ENCODE measurements at places on chromosomes 5 and 9.

GRCh38 chr5:138725153-138725817 lies 27.9 kb upstream of the CTNNA1 start:
- peak; percentile 9 for DNase-seq

DNA sequence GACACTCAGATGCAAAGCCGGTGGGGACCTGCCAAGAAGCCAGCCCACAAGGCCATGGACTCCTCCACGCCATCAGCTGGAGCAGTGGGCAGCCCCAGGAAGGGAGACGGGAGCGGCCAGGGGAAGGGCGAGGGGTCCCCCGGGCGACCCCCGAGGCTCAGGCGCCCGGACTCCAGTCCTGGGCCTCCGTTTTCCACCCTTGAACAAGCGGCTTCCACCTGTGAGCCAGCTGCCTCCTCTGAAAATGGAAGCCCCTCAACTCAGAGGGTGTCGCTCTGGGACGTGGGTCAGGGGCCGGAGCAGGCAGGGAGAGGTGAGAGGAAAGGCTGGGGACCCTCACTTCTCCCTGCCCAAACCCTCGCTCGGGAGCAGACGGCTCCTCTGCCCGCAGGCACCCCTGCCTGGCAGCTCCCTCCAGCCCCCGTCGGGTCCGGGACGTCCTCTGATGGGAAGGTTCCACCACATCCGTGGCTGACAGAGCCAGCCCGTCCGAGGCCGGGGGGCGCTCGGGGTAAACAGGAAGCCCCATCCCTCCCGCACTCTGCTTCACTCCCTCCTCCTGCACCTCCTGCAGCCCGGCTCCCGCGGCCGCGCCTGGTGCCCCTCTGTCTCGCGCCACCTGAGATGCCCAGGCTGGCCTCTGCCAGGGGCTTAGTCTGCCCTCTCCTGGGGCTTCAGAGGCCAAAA lies 3.7 kb upstream of the EGFL7 start:
- DNase-seq: no peak

DNA sequence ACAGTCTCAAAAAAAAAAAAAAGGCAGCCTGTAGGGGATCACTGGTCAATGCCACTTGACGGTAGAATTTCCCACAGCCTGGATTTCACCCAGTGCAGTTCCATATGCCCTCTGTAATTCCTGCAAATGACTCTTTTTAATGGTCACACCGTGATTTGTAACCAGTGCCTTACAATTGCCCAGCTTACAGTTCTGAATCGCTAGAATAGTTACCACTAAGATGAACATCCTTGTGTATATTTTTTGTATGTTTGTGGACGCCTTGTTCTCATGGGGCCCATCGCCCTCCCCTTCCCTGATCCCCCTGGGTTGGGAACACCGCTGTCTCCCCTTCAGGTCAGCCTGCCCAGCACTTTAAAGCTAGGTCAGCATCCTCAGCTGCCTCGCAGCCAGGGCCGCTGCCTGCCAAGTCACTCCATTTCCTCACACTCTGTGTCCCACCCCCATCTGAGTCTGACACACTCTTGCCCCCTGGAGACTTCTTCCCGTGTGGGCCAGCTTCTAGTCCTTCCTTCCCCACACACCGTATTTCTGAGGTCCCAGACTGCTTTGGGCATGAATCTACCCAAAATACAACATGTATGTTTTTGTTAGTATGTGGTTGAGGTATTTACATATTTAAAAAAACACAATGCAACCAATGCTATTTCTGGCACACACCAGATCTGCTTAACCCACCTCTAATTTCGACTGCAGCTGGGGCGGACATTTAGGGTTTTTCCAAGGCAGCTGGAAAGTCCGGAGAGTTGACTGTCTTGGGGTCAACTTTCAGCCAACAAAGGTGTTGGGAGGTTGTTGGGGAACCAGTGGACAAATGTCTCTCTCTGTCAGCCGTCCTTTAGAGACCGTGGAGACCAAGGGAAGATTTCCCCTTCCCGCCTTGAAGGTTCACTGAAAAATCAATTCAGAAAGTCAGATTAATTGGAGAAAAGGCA lies 120.5 kb upstream of the NEK6 start:
- no peak for DNase-seq

DNA sequence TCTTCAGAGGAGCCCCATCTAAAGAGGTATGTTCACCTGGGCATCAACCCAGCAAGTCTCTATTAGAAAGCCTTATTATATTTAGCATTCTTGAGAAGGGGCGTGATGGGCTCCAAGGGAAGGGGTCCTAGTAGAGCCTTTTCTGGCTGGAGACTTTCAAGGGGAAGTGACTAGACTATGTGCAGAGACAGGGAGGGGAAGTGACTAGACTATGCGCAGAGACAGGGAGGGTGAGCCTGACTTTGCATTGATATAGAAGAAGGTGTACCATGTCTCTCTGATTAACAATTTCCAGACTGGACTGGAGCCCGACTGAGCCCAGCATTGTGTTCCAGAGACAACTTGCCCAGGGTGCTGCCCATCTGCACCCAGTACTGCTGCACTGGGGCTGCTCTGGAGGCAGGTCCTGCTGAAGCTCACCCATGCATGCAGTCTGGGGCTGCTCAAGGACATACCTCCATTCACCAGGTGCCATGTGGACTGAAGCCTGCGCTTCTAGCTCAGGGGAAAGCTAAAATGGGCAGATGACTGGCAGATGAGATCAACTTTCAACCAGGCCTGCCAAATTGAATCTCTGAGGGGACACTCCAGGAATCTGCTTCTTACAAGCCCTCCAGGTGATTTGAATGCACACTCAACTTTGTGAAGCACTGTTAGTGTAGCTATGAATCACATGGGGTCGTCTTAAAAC lies 83.0 kb upstream of the GNA14 start:
- DNase-seq: no peak

- DNase-seq: no peak
These were observed 10.4 kb downstream of the RFX3 start for GRCh38 chr9:3515405-3515804.

- no peak for DNase-seq
These were observed 35.7 kb downstream of the SLC6A3 start for GRCh38 chr5:1409381-1410110.

DNA sequence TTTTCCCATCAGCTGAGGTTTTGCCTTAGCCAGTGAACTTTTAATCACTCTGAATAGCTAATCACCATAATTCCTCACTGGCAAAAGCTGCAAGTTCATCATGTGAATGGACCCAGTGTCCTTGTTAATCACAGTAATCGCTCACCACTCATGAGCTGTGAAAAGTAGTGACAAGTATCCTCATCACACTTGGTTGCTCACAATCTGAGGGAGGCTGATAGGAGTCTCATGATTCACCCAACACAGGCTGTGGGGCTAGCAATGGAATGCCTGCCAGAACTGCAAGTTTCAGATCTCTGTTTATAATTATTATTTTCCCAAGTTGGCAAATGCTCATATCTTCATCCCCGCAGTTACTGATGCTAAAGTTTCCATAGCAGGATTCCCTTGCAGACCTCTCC lies 467.2 kb downstream of the KIF4B start:
- DNase-seq: no peak

- DNase-seq: peak; percentile 22
These were observed 141.2 kb downstream of the LURAP1L start for GRCh38 chr9:12916042-12916441.

GRCh38 chr9:116777116-116777515 lies 90.0 kb downstream of the TRIM32 start:
- DNase-seq: no peak

- no peak for DNase-seq
These were observed 173.1 kb upstream of the PAPPA start for GRCh38 chr9:115980502-115980901.

DNA sequence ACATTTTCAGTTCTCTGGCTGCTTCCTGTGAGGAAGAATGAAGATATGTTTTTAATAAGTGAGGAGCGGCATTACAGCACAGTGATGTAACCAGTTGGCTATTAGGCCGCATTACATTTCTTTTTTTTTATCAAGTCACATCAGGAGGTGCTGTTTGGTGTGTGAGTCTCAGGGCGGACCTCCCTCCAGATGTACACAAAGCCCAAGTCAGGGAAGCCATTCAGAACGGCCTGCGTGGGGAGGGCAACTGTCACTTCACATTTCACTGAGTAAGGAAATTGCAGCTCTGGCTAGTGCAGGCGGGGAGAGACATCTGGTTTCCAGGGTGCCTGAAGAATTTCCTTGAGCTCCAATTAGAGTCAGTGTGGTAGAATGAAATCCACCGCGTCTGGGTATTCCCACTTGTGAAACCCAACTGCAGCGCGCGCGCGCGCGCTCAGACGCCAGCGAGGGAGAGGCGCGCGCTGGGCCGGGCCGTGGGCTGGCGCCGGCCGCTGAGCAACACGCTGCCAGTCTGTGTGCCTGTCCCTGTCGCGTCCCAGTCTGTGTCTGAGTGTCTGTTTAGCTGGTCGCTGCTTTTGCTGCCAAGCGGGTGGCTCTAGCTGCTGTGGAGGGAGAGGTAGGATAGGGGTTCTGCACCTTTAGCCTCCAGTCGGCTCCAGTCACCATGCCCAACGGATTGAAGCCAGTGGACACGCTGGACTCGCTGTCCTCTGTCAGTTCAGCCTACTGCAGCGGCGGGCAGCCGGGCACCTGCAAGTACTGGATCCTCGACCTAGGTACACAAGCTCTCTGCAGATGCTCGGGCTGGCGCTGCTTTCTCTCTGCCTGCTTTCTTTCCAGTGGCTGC lies 140.8 kb upstream of the OTULINL start:
- peak; percentile 29 for DNase-seq

DNA sequence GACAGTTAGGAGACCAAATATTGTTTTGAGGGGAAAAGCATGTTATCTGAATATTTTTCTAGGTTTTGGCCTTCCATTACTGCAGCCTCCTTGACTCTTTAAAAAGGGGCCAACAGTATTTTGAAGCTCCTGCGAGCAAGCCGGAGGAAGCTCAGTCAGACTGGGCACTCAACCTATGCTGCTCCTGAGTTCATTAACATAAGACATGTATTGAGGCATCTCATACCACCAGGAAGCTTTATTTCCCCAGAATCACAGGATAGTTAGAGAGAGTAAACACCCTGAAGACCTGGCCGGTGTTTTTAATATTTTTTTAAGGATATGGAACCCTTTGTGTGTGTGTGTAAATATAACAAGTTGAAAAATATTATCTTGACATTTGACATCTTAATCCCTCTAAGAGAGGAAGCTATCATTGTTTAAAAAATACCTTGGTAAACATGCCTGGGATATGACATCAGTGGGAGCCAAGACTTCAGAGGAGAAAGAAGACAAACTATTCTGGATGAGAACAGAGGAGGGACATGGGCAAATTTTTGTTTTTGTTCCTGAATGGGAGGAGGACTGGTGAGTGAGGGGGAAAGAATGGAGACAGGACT lies 139.3 kb upstream of the SLIT3 start:
- no peak for DNase-seq

GRCh38 chr5:67234671-67235176 lies 38.1 kb upstream of the CD180 start:
- no peak for DNase-seq

GRCh38 chr5:68377733-68378132 lies 162.2 kb downstream of the PIK3R1 start:
- DNase-seq: no peak

DNA sequence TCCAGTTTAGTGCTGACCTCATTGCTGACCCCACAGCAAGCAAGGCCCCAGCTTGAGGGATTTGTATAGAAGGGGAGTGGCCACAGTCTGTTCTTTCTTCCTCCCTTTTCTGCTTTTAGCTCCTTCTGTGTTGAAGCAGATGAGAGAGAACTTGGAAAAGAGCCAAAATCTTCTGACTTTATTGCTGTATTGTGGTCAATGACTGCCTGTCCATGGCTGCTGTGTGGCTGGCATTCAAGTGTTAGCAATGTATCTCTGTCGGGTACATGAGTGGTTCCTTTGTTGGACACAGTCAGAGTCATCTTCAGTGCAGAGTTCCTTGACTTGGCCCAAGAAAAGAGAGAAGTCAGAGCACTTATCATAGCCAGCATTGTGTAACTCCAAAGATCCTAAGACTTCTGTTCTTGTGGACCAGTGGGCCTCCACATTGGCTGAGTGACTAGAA lies 154.1 kb downstream of the LRRC70 start:
- DNase-seq: peak; percentile 7

DNA sequence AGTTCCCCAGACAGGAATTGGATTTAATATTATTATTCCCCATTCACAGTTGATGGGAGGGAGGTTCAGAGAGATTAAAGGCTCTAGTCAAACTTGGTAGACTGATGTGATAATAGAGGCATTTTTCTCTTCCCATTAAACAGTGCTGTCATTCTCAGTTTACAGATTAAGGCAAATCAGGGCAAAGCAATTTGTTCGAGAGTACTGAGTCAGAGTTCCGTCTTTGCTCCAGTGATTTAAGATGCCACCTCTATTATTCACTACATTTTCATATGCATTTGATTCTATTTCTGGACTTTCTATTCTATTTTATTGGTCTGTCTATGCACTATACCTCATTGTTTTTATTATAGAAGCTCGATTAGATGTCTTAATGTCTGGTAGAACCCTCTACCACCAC lies 201.0 kb upstream of the RAI14 start:
- DNase-seq: no peak

- DNase-seq: peak; percentile 40
These were observed 984.5 kb upstream of the CDH18 start for GRCh38 chr5:20972419-20972925.

DNA sequence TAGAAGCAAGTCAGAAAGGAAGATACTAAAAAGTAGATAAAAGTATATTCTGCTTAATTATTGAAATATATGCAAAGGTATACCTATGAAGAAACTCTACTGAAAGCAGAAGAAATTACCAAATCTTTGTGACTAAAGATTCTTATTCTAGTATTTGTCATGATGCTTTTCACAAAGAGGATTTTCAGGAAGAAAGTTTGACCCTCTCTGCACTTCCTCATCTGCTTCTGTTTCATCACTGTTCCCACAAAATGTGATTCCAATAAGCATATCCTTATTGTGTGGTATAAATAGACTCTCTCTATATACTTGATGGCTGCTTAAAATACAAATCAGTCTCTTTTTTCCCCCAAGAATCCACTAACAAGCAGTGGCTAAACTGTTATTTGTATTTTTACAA lies 2139.6 kb upstream of the ACO1 start:
- no peak for DNase-seq

- no peak for DNase-seq
These were observed 159.6 kb downstream of the TLE4 start for GRCh38 chr9:79731171-79731890.

DNA sequence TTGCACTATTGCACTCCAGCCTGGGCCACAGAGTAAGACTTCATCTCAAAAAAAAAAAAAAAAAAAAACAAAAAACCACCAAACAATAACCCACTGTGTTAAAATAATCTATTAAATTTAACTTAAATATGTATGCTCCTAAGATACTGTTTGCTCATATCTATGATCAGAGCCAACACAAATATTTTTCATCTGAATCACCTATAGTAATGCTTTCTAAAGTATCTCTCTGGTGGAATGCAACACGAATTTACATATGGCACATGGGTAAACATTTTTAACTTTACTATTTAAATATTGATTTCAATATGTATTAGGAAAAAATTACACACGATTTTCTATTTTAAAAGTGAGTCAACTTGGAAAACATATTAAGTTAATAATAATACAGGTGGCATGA lies 196.4 kb downstream of the RFX3 start:
- no peak for DNase-seq

GRCh38 chr9:125600194-125600593 lies 106.8 kb downstream of the MAPKAP1 start:
- no peak for DNase-seq
